ENCODE measurements at places on chromosomes 3 and 15.

GRCh38 chr3:50327943-50328691, at the start of gene TUSC2:
TUSC2 (minus strand) TSS chr3:50328223; CDS start chr3:50328099, 124 bp downstream.
- DNase-seq = peak; percentile 98

GRCh38 chr15:88395872-88396781, 71.1 kb downstream of the MRPL46 start:
- no peak for DNase-seq

- DNase-seq = no peak
Measured at GRCh38 chr3:15288331-15289035, 43.9 kb downstream of the SH3BP5 start.

DNA sequence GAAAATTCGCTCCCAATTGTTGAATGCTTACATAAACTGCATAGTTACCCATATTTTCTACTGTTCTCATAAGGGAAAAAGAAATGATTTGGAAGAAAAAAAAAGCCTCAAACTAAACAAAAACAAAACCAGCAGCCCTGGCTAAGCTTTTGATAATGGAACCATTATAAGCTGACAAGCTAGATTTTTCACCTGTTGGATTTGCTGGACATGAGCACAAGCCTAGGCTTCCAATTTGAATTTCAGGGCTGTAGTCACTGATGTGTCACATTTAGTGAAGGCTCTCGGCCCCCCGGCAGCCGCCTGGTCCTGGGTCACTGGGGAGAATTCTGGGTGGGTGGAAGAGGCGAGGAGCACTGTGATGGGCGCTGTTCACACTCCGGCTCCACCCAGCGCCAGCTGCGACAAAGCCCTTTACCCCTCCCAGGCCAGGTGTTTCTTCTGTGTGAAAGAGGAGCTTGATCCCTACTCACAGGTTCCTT, 4.6 kb downstream of the FBXL22 start:
- no peak for DNase-seq

DNA sequence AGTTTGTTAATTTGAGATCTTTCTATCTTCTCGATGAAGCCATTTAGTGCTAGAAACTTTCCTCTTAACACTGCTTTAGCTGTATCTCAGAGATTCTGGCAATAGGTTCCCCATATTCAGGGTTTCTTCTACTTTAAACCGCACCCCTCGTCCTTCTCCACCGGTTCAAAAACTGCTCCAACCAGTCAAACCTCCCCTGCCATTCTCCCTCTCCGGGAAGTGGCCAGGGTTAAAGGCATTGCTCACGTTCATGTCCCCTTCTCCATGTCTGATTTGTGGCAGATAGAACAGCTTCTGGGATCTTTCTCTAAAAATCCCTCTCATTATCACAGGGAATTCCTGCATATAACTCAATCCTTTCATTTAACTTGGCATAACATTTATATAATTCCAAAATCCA, 14.4 kb downstream of the ALDH1L1 start:
- no peak for DNase-seq

DNA sequence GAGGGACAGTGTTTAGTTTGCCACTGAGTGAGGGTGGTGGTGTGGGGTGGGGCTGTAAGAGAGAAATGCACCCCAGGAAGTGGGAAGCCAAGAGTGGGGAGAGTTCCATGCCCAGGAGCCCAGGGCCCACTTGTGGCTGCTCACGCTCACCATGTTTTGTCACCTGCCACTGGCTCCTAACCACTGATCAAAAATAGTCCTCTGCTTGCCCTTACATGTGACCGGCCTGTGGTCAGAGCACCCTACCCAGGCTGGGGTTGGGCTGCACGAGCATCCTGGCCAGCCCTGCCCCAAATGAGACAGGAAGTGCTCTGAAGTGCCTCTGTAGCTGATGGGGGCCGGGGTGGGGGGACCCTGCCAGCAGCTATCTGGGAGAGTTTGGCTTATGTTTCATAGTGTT, 216.3 kb downstream of the RPLP1 start:
- DNase-seq = peak; percentile 34

DNA sequence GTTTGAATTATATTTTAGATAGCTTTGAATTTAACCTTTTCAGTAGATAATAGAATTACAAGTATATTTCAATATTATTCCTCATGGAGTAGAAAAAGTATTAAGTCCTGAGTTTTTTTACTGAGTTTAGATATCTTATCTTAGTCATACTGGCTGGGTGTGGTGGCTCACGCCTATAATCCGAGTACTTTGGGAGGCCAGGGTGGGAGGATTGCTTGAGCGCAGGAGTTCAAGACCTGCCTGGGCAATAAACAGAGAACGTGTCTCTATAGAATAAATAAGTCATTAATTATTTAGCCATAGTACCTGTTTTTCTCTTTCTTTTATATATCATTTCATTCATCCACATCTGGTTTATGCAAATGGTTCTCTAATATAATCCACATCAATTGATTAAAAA, 9.9 kb downstream of the RAP2B start:
- DNase-seq = no peak

DNA sequence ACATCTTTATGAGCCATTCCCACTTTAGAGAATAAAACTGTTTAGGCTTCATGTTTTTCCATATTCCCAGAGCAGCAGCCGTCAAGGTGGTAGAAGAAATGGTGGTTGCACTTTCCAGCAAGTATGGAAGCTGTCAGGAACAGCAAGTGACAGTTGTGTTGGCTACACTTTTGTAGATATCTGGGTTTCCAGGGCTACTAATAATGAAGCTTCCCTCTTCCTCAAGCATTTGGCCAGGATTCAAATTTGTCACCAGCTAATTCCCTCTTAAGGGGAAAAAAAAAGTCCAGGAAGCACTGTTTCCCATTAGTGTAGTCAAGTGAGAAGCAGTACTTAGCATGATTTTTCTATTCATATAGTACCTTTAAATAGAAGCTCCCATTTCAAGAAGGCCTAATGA, 252.8 kb downstream of the IGSF11 start:
- DNase-seq = no peak
